Neural progenitor cell (in vitro differentiated cells): ENCODE measurements at places on chromosomes 4 and X.

GRCh38 chrX:916230-916599 lies 285.6 kb downstream of the SHOX start:
- no peak for DNase-seq

- DNase-seq: no peak
Observed at GRCh38 chrX:110258552-110258951, 59.3 kb downstream of the AMMECR1 start.

DNA sequence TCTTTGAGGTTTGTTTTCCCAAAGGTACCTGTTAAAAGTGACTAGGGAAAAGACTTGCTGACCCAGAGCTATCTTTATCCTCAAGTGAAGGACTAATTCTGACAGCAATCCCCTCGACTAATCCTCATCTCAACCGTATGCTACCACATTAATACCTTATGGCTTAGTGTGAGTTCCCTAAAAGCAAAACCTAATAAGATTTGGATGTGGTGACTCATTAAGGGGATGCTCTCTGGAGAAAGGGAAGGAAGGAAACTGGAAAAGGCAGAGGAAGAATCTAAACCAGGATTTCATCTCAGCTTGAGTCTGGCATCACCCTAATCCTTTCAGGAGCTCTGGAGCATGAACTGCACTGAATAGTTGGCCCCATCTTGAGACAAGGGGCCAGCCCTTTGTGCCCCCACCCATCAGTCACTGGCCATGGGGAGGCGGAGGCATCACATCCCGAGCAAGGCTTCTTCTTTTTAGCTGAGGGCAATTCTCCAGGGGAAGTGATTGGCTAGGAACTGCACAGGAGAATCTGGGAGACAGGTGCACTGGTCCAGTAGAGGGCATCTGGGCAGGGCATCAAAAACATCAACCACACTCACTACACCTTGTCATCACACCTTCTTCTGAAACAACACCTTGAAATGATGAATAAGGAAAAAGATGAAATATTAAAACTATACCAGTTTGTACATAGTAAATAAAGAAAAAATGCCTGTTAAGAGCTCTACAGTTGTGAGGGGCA lies 6.9 kb upstream of the BBS7 start:
- DNase-seq: peak; percentile 84

- peak; percentile 71 for DNase-seq
Observed at GRCh38 chrX:72245461-72246089, 6.7 kb upstream of the ERCC6L start.

- DNase-seq: peak; percentile 52
Observed at GRCh38 chr4:44760142-44760898, 34.0 kb upstream of the GNPDA2 start.

- no peak for DNase-seq
Observed at GRCh38 chrX:48196745-48197201, at the start of gene SSX5. Gene SSX5, minus strand, starts transcription at chrX:48196795. Its CDS starts 1,437 bp downstream, at chrX:48195358.

- DNase-seq: no peak
Observed at GRCh38 chr4:76374798-76375197, 46.1 kb downstream of the CCDC158 start.

DNA sequence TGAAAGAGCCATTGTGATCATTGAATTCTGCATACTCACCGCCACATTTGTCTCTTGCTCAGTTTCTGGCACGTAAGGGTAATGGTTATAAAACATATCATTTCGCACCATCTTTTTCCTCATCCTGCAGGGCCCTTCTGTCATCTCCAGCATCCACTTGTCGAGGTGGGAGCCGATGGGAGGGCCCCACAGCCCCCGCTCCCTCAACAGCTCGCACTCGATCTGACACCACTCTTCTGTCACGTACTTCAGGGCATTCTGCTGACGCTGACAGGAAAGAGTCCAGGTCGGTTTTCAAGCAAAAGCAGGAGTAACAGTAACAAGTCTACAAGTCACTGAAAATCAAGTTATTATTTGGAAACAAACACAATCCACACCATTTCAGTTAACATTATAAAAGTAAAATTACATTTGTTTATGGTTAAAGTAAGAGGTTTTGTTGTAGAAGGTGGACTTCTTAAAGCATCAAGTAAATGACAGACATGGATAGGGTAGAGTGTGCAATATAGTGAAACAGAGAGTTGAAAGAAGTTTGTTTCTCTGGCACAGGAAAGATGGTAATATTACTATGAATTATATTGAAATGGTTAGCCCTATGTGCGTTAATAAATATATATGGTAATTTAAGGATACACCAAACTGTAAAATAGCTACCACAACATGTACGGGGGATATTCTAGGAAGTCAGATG lies 150.6 kb downstream of the CDS1 start:
- no peak for DNase-seq

GRCh38 chrX:20026278-20026677 lies 35.4 kb upstream of the BCLAF3 start:
- no peak for DNase-seq

DNA sequence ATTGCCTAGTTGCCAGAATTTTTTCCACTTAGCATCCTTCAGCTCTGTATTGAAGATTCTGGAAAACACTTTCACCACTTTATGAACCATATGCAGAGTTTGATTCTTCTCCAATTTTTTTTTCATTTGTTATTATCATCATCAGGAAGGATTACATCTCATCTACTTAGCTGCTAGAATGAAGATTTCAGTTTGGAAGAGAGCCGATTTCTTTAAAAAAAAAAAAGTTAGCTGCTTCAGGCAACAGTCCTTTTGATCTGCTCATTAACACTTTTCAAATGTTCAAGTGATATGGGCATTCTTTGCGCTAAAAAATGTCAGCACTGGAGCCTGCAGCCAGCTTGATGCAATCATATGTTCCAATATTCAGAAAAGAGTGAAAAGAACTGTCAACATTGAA lies 76.2 kb downstream of the ANTXR2 start:
- no peak for DNase-seq

- no peak for DNase-seq
Observed at GRCh38 chr4:36349938-36350549, 68.6 kb downstream of the DTHD1 start.

- no peak for DNase-seq
Observed at GRCh38 chr4:186166852-186167512, 24.4 kb upstream of the CYP4V2 start.

DNA sequence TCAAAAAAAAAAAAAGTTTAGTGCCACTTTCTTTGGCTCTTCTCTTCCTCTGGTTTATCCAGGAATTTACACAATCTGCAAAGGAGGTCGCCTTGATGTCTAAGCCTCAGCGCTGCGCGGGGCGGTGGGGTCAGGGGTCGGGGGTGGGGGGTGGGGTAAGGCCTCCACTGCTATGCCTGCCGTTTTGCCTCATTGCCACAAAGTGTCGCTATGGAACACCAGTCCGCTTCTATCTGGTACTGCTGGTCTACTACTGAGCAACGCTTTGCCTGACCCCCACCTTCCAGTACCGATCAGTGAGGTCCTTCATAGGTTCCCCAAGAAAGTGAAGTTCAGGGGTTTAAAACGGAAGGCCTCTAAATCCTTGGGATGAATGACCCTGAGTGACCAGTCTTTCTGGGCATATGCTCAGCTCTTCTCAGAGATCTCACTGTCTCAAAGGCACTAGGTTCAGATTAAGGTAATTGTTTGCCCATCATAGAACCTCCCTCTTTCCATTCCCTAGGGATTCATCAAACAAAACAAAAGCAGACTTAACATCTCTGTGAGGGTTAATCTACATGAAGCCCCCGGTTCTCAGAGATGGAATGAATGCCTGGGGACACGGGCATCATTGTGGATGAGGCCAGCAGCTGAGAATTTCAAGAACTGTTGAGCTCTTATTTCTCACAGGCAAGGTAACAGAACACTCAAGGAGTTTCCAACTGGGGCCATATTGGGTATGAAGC lies 16.9 kb upstream of the TSR2 start:
- peak; percentile 63 for DNase-seq

- no peak for DNase-seq
Observed at GRCh38 chr4:120215350-120215749, 148.7 kb upstream of the MAD2L1 start.

GRCh38 chrX:50718776-50719175 lies 95.2 kb downstream of the SHROOM4 start:
- no peak for DNase-seq

GRCh38 chr4:6134612-6135220 lies 65.6 kb downstream of the JAKMIP1 start:
- no peak for DNase-seq

GRCh38 chr4:101850698-101851097 lies 60.2 kb downstream of the BANK1 start:
- no peak for DNase-seq

- DNase-seq: no peak
Observed at GRCh38 chrX:20514358-20514757, 247.6 kb upstream of the RPS6KA3 start.

GRCh38 chr4:58600290-58600689 lies 1490.1 kb upstream of the IGFBP7 start:
- no peak for DNase-seq

GRCh38 chr4:57055886-57056285 lies 54.3 kb downstream of the IGFBP7 start:
- no peak for DNase-seq

GRCh38 chrX:1398431-1399340 lies 6.8 kb upstream of the SLC25A6 start:
- no peak for DNase-seq

DNA sequence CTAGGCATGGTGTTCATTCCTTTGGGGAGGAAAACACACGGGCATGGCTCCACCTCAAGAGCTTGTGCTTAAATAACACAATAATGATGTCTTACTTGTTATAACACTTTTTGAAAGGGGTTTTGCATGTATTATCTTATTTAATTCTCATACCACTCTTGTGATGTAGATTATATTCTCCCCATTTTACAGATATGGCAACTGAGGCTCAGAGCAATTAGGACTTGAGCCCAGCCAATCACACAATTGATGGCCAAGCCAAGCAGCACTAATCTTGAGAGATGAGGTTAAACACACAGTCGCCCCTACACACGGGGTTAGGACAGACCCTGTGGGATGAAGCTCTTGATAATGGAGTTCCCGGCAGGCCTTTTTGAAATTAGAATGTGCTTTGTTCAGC lies 45.1 kb downstream of the BCORL1 start:
- no peak for DNase-seq

DNA sequence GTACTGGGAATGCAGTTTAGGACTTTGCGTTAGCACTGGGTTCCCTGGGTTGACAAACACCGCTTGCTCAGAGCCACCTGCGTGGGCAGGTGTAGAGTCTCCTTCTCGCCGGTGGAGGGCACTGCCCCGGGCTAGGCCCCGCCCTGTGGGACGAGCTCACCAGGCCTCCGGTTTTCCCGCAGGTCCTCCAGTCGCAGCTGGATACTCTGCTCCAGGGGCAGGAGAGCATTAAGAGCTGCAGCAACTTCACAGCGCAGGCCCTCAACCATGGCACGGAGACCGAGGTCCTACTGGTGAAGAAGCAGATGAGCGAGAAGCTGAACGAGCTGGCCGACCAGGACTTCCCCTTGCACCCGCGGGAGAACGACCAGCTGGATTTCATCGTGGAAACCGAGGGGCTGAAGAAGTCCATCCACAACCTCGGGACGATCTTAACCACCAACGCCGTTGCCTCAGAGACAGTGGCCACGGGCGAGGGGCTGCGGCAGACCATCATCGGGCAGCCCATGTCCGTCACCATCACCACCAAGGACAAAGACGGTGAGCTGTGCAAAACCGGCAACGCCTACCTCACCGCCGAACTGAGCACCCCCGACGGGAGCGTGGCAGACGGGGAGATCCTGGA lies 49.2 kb upstream of the MND1 start:
- no peak for DNase-seq

GRCh38 chr4:188439641-188440311 lies 300.5 kb downstream of the TRIML1 start:
- no peak for DNase-seq

- peak; percentile 5 for DNase-seq
Observed at GRCh38 chrX:70508296-70508911, 63.8 kb downstream of the DLG3 start.

DNA sequence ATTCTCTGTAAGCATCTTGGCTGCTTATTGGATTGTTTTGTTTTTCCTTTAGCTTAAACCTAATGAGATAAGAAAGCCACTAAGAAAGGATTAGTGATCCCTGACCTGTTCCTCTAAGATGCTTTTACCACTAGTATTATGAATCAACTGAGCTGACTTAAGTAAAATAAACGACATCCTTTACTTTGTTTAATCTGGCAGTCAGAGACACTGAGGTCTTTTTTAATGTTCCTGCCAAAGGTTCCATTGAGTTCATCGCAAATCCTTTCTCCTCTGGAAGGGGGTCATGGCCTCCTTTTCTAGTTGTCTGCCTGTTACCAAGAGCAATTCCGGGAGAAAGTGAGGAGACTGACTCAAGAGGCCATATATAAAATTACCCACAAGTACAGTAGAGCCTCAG lies 1038.3 kb upstream of the SLIT2 start:
- peak; percentile 68 for DNase-seq

DNA sequence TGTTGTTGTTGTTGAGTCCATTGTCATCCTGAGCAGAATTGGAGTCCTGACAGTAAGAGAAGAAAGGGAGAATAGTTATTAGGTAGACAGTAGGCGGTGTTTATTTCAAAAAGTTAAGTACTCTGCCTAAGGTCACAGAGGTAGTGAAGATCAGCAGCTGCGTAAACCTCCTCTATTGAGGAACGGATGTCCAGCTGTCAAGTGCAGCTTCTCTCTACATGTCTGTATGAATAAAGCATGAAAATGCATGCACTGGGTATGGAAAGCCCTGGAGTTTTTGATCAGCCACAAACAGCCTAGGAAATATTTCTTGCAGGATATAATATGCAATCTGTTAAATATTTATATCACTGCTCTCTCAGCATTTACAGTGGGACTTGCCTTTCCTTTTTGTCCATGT lies 109.4 kb upstream of the CBLL2 start:
- no peak for DNase-seq

DNA sequence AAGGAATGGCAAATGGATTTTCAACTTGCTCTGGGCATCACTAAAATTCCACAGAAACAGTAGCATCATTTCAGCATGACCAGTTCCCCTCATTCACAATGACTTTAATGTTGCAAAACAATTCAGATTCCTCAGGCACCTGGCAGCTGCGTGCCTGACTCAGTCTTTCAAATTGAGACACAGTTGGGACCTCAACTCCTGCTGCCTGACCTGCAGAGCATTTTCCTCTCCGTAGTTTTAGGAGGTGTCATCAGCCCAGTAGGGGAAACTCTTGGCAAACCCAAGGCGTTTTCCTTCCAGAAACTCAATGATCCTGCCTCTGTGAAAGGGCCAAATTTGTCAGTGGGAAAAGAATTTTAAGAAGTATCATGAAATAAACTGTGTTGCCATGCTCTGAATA lies 388.9 kb downstream of the SPRY1 start:
- peak; percentile 64 for DNase-seq
